Activated CD4-positive, alpha-beta T cell treated with anti-CD3 and anti-CD28 coated beads, Interleukin-2, amount 10 ng/mL, durations not matched to agents 24 days and 14 days (primary cell): ENCODE measurements at places on chromosomes 12 and 14. TPM values are rescaled to one million over a fixed set of nuclear protein-coding genes. Genes with fewer than 3 reads are reported as not detected.

DNA sequence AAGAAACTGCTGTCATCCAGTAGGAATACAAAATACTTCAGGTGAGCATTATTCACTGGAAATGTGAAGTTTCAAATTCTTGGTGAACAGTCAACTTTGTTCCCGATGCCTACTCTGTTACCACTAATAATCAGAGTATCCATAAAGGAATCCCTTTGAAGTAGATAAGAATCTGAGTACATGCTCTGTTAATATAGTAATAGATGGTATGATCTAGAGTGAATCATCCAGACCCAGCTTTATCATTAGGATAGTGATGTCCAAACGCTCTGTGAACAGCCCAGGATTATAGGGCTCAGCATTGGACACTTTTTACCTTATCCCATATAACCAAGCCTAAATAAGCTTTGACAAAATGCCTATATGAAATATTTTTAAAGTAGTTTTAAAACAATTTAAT is 33.3 kb downstream of the PPP2R3C start:
- H3K27ac ChIP-seq: peak overlapping the region; percentile 5
- no peak overlapping the region for H3K4me3 ChIP-seq
- no peaks in the 10 kb centered on the region for H3K4me1 ChIP-seq
- no peaks in the 10 kb centered on the region for H3K27me3 ChIP-seq
- DNase-seq: no peak

DNA sequence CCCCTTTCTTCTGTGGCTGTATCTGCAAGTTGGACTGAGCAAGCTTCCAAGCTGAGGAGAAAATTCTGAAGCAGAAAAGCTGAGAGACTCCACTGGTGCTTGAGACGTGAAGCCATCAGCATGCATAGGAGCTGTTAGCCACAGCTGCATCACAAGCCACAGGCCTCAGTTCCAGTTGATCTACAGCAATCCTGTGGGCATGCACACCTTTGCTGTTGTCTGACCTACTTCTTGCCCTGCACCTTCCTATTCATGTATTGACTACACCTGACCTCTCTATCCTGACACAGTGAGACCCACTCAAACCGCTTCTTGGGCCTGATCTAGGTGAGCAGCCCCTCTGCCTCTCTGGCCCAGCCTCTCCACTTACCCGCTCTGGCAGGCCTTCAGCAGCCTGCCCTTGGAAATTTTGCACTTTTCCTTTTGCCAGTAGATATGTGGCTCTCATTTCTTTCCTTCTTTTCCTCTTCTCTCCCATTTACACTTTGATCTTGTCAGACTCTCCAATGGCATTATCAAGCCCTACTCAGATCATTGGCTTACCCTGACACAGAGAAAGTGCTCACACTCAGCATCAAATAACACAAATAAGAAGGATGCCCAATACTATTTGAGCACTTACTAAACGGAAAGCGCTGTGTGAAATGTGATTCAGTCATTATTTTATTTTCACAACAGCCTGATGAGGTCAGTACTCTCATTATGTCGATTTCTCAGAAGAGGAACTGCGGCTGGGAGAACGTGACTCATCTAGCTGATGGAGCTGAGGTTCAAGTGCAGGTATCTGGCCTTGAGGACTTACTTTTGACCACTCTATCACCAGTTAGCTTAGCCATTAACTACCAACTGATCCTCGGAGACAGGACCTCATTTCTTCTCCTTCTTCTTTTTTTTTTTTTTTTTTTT is 21.9 kb upstream of the PTGR2 start:
- H3K27me3 ChIP-seq: no peaks in the 10 kb centered on the region
- H3K36me3 ChIP-seq: no peaks in the 10 kb centered on the region
- H3K27ac ChIP-seq: peak overlapping the region; percentile 88
- DNase-seq: peak; percentile 76
- peaks cover 18% of the 10 kb centered on the region for H3K4me1 ChIP-seq

DNA sequence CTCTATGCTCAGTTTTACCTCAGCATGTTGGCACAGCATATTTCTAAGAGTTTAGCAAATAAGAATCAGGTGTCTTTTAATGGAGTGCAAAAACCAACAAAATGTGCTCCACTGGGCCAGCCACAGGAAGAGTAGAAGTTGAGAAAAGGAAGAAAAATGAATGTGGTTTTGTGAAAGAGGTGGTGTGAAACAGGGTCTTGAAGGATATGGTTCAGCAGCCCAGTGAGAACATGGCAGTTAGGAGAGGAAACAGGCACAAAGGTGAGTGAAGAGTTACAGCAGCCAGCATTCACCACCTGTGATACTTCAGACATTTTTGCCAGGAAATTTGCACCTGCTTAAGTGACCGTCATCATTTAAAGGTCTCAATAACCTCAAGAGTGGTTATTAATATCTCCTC is 2.4 kb downstream of the STAB2 start:
- H3K36me3 ChIP-seq: no peaks in the 10 kb centered on the region
- H3K27ac ChIP-seq: no peak overlapping the region
- H3K4me3 ChIP-seq: no peak overlapping the region
- no peaks in the 10 kb centered on the region for H3K4me1 ChIP-seq

DNA sequence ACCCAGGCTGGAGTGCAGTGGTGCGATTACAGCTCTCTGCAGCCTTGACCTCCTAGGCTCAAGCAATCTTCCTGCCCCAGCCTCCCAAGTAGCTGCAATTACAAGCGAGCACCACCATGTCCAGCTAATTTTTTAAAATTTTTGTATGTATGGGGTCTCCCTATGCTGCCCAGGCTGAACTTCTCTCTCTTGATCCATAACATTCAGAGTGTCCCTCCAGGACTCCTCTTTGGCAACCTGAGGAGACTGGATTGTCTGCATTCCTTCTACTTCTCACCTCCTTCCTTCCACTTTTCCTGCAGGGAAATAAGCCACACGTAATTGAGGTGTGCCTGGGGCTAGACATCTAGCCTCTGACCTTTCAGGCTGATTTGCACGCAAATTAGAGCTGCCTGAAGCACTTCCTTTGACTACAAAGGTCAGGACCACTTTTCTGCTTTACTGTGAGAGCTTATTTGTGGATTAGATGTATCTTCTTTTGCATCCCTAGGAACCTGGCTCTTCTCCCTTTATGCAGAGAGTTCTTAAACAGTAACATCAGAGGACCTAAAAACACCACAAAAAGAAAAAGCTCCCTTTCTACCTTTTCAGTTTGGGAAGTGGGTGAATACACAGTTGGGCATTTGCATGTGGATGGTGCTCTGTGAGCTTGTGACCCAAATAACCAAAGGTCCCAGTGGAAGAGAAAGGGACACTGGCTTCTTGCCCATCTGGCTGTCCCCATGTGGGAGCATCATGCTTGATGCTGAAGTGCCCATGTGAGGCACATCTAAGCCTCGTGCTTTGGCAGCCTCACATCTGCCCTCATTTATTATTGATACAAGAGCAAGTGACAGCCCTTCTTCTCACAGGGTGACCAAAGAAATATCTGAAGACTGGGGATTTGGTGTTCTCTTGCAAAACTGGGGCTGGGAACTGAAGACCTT is 33.5 kb downstream of the PYGL start:
- no peaks in the 10 kb centered on the region for H3K4me1 ChIP-seq
- peaks cover 9% of the 10 kb centered on the region for H3K27me3 ChIP-seq
- H3K4me3 ChIP-seq: no peak overlapping the region
- no peak for DNase-seq

GRCh38 chr14:64060648-64061096 is 207.9 kb downstream of the SYNE2 start:
- DNase-seq: peak; percentile 62
- no peaks in the 10 kb centered on the region for H3K4me1 ChIP-seq
- H3K27me3 ChIP-seq: no peaks in the 10 kb centered on the region
- H3K4me3 ChIP-seq: no peak overlapping the region
- peaks cover 26% of the 10 kb centered on the region for H3K36me3 ChIP-seq

- peaks cover 13% of the 10 kb centered on the region for H3K4me1 ChIP-seq
- no peak overlapping the region for H3K27ac ChIP-seq
- H3K4me3 ChIP-seq: no peak overlapping the region
- peaks cover 11% of the 10 kb centered on the region for H3K27me3 ChIP-seq
- peaks cover 2% of the 10 kb centered on the region for H3K36me3 ChIP-seq
Measured at GRCh38 chr12:111361717-111362576, 6.9 kb downstream of the PHETA1 start.

DNA sequence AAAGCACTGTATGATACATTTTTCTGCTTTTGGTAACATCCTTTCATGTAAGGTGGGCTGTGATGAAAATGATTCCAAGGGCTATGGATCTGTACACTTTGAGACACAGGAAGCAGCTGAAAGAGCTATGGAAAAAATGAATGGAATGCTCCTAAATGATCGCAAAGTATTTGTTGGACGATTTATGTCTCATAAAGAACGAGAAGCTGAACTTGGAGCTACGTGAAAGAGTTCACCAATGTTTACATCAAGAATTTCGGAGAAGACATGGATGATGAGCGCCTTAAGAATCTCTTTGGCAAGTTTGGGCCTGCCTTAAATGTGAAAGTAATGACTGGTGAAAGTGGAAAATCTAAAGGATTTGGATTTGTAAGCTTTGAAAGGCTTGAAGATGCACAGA is 22.1 kb upstream of the SRGAP1 start:
- H3K36me3 ChIP-seq: no peaks in the 10 kb centered on the region
- DNase-seq: no peak
- H3K4me3 ChIP-seq: peak overlapping the region; percentile 80
- peaks cover 9% of the 10 kb centered on the region for H3K4me1 ChIP-seq
- peaks cover 26% of the 10 kb centered on the region for H3K27me3 ChIP-seq
- no peak overlapping the region for H3K27ac ChIP-seq

DNA sequence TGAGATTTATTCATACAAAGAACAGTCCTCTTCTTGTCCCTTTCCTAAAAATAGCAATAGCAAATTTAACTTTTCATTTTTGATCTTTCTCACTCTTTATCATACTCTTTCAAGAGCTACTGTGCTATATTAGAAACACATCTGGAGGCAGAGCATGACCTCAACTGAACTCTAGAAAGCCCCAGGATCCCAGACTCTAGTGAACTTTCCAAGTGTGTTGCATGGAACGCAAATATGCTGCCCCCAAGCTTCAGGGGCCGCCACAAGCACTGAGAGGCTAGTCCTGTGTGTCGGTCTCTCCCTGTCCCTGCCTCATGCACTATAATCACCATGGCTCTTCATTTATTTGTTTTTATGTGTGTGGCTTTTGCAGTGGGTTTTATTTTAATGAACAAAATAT is 38.7 kb upstream of the ZNF641 start:
- H3K4me1 ChIP-seq: no peaks in the 10 kb centered on the region
- H3K27me3 ChIP-seq: peaks cover 18% of the 10 kb centered on the region
- H3K36me3 ChIP-seq: no peaks in the 10 kb centered on the region
- H3K27ac ChIP-seq: no peak overlapping the region

DNA sequence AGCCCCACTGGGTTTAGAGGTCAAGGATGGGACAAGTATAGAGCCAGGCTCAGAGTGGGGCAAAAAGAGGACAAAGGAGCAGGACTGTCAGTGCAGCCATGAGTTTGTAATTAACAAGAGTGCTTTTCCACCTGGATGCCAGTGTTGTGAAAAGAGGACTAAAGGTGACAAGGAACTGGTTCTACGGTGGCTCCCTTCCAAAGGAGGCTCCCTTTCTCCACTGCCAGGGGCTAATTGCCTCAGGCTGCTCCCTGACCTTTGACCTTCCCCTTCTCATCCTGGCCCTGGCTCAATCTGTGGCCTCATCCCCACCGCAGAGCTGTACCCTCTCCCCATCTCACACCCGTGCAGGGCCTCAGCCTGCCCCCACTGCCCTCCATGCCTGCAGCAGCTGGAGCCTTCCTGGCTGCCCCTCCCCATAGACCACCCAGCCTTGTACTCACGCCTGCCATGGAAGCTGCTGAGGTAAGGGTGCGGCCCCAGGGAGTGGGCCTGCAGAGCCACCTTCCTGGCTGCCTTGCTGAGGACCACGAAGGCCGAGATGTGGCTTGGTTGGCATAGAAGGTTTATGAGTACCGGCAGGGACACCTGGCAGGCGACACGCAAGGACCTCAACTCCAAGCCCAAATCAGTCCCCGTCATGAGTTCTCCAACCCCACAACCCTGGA is 24.8 kb upstream of the FKBP4 start:
- no peak overlapping the region for H3K4me3 ChIP-seq
- no peak for DNase-seq

GRCh38 chr14:95453713-95453980 is 62.8 kb downstream of the SYNE3 start:
- peaks cover 46% of the 10 kb centered on the region for H3K36me3 ChIP-seq
- H3K4me3 ChIP-seq: no peak overlapping the region
- H3K27me3 ChIP-seq: no peaks in the 10 kb centered on the region
- H3K27ac ChIP-seq: peak overlapping the region; percentile 16

GRCh38 chr12:96335270-96335669 is 65.0 kb downstream of the CDK17 start:
- H3K4me3 ChIP-seq: peak overlapping the region; percentile 51
- H3K27me3 ChIP-seq: no peaks in the 10 kb centered on the region
- peaks cover 29% of the 10 kb centered on the region for H3K4me1 ChIP-seq
- peak overlapping the region; percentile 12 for H3K27ac ChIP-seq
- H3K36me3 ChIP-seq: peaks cover 39% of the 10 kb centered on the region

The TIMM9 gene
- total RNA-seq: 67.7 and 71.8 TPM in 2 replicates

The SLC17A8 gene
- not detected in 2 replicates for total RNA-seq

The AKAP6 gene
- total RNA-seq: 0.51 and 0.57 TPM in 2 replicates

The CCND2 gene
- 607 and 615 TPM in 2 replicates for total RNA-seq

The TMPO gene
- 326 and 353 TPM in 2 replicates for total RNA-seq

The MYF6 gene
- not detected in 2 replicates for total RNA-seq
